ENCODE measurements at places on chromosomes 7 and 10.
A peak's percentile ranks its signal among the peaks of the same experiment; 100 is the strongest.

DNA sequence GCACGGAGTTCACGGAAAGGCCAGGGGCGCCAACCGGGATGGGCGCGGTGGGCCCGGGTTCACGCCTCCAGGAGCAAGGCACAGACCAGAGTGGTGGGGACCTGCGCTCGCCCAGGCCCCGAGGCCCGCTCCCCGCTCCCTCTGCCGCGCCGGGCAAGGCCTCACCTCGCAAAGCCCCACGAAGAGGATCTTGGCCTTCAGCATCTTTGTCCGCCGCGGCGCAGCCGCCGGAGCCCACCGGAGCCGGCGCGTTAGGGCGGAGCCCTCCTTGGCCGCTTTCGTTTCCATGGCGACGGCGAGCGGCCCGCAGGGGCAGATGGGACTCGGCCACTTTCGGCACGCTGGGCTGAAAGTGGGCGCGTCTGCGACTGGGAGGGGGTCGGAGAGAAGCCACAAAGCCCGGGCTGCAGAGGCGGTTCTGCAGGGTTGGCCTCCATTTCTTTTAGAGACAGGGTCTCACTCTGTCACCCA, 944.4 kb upstream of the ZNF722 start:
- no peak for DNase-seq

DNA sequence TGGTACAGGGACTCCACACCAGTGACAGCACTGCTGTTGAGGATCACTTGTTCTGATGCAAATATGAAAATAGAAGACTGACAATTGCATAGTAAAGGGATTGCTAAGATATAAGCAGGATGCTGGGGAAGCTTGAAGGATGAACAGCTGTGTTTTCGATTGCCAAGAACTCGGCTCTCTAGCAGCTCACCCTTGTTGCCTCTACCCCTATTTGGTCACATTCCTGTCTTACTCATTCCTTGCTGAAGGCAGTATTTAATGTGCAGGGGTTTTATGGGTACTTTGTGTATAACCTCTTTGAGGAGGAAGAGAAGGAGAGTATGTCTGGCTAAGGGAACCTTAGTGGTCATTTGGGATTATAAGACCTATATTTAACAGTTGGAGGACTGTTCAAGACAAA, 218.8 kb downstream of the AUTS2 start:
- DNase-seq: no peak

GRCh38 chr10:62239994-62240393, 28.6 kb downstream of the RTKN2 start:
- DNase-seq: no peak

DNA sequence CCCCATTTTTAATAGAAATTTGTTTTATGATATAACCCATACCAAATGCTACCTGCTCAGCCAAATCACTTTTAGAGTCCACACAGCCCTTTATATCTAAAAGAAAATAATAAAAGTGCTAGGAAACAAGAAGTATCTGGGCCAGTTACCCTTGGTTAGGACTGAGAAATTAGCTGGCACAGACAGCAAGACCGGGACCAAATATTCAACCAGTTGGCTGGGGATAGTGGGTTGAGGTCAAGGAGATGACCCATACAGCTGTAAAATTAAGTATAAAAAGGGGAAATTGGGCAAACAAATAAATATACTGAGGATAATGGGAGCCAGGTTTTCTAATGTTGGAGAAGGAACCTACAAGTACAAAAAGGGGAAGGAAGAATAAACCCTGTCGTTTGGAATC, 174.3 kb downstream of the IMMP2L start:
- DNase-seq: no peak

DNA sequence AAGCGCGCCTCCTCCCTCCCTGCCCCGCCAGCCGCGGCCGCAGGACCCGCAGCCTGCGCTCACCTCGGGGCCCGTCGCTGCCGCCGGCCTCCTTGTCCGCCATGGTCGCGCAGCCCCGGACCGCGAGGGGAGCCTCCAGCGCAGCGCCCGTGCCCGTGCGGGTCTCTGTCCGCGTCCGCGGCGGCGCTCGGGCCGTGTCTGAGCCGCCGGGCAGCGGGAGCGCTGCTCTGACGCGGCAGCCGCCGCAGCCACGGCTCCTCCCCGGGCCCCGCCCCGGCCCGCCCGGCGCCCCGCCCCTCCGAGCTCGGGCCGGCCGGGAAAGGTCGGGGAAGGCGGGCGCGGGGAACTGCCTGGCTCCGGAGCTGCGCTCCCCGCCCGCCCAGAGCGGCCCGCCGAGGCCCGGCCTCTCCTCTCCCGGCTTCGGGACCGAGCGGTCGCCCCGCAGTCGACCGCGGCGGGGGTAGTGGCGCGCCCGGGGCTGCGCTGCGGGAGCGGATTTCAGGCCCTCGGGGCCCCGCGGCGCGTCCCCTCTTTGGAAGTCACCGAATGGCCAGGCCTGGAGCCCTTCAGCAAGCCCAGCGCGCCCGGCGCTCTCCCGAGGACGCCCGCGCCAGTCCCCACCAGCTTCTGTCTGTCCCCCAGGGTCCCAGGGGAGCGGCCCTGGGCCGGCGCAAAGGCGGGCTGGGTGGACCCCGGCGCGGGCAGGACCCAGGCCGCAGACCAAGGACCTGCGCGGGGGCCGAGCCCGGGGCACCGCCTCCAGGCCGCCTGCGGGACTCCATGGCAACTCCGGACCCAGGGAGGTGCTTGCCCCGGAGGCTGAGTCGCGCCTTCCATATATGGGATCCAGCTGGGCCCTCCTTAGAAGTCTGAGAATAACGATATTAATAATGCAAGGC, at the start of gene HSPA12A:
Gene HSPA12A, minus strand, starts transcription at position 200 of the 899 bp plus-strand sequence. Its CDS starts 97 bp downstream, at position 103.
- DNase-seq: no peak

DNA sequence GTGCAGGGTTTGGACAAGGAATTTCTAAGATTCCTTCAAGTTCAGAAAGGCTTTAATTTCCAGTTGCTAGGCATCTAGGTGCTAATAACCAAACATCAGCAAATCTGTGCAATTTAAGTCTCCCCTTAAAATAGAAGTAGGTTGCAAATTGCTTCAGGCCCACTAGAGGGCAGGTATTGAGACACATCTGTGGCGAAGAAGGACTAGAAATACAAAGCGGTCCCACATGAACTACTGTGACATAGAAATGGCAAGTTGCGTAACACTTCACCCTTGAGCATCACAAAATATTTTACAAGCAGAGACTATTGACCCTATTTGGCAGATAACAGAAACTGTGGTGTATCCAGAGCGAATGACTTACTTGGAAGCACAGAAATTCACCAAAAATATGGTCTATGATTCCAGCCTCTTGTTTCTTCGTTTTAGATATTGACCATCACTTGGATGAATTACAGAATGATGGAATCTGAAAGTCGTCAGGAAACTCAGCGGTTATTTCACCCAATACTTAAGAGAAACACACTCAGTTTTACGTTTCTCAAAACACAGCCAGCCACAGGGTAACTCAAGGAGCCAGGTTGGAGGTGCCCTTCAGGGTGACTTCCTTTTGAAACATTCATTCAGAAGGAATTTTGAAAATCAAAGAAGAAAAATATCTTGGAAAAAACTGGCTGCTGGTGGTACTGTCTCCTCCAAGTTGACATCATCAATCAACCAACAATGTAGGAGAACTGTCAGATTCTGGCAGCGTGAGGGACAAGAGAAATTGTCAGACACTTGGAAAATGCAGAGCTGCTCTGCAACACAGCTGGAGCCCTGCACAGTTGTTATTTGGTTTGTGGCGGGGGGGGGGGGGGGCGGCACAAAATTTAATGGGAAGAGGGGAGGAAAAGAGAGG, 256.3 kb upstream of the MINDY3 start:
- DNase-seq: peak; percentile 1

DNA sequence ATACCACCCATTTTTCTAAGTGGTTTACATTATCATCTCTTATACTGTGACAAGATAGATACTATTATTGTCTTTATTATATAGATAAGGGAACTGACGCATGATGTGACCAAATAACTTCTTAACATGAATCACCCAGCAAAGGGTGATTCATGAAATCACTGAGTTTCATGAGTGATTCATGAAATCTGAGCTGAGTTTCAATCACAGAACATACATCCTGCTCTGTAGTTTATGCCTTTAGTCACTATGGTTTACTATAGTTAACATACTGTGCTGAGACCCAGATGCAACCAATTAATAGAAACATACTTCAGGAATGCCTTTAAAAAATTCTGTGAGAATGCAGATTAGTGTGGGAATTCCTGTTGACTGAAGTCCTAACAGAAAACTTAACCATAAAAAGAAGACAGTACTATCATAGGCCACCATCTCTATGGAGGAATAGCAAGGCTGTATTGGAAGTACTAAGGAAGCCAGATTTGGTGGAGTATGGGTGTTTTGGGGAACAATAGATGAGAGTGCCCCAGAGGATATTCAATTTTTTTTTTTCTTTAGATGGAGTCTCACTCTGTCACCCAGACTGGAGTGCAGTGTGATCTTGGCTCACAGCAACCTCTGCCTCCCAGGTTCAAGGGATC, 43.1 kb upstream of the SEMA3A start:
- no peak for DNase-seq

DNA sequence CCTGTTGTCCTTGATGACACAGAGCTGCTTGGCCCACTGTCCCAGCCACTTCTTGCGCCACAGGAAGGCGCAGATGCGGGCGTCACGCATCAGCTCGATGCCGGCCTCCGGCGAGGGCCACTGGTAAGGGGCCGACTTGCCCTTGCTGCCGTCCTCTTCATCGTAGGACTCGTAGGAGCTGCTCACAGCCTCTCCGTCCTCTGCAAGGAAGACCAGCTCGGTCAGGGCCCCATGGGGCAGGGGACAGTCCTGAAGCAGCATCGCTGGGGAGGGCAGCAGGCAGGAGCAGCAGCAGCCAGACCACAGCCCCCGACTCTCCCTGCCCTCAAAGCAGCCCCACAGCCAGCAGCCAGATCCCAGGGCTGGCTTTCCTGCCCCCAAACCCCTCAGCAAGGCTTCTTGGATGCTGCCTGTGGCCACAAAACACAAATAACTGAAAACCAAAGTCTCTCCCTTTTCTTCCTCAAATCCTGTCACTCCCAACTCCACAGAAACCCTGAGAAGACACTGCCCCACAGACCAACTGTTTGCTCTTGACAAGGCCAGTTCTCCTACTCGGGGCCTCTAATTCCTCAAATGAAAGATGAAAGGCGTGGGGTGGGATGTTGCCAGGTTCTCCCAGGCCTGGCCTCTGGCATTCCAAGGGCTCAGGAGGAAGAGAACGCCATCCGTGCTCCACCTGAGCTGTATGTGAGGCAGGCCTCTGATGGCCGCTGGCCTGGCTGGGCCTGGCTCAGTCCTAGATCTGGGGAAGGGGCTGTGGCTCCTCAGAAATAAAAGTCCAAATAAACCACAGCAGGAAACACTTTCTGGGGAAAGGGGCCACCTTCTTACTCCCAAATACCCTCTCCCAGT, 76.7 kb downstream of the VWA2 start:
- no peak for DNase-seq
